ENCODE measurements at places on chromosomes 6 and 20. TPM values are rescaled to one million over a fixed set of nuclear protein-coding genes. Genes with fewer than 3 reads are reported as not detected.

C6orf15 gene
- polyA plus RNA-seq: not detected

ZKSCAN8 gene
- polyA plus RNA-seq: 3.5 TPM

GRCh38 chr20:44570367-44570766 lies 12.0 kb upstream of the PKIG start:
- DNase-seq: no peak

GRCh38 chr6:16803294-16804200 lies 42.3 kb upstream of the ATXN1 start:
- peak; percentile 95 for DNase-seq

HLA-DQA2 gene
- polyA plus RNA-seq: 10.0 TPM

DNA sequence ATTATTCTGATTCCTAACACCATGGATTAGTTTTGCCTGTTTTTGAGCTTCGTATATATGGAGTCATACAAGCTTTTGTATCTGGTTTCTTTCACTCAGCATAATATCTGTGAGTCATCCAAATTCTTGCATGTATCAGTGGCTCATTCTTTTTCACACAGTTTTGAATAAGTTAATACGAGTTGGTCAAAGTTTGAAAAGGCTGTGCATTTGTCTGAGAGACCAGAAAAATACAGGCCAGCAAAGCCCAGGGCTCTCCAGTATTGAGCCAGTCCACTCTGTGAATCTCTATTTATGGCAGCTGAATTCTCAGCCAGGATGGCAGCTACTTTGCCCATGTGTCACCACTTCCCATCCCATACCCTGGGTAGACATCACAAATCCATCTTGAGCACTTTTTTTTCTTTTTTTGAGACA lies 7.2 kb upstream of the CHMP4B start:
- no peak for DNase-seq

DNA sequence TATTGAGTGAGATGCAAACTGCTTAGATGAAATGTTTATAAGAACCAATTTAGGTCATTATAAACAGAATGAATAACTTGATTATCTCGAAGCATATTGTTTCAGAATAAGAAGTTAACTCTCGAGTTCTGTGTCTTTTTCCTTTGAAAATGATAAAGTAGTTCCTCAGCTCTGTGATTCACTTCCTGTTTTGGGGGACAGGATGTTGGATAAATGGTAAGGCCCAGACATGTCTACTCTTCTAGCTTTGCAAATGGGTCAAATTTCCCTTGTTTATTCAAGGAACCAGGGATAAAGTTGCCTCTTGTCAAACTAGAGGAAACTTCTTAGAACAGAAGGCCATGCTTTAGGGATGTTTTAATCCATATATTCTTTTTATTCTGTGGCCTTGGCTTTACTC lies 246.9 kb downstream of the SOX4 start:
- no peak for DNase-seq

DNA sequence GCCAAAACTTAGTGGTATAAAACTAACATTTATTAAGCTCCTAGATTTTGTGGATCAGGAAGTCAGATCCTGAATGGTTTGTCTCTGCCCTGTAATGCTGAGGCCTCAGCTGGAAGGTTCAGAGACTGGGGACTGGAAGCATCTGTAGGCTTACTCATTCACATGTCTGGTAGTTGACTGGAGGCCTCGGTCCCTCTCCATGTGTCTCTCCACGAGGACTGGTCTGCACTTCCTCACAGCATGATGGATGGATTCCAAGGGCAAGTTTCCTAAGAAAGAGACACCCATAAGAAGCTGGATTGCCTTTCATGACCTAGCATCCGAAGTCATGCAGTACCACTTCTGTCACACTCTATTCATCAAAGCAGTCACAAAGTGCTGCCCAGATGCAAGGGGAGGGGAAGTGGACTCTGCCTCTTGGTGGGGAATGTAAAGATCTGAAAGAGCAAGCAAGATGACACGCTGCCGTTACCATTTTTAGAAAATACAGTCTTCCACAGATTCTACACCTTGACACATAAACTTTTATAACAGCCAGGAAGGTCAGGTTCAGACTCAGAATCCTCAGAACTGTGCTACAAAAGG lies 17.2 kb upstream of the MDGA1 start:
- peak; percentile 36 for DNase-seq

DNA sequence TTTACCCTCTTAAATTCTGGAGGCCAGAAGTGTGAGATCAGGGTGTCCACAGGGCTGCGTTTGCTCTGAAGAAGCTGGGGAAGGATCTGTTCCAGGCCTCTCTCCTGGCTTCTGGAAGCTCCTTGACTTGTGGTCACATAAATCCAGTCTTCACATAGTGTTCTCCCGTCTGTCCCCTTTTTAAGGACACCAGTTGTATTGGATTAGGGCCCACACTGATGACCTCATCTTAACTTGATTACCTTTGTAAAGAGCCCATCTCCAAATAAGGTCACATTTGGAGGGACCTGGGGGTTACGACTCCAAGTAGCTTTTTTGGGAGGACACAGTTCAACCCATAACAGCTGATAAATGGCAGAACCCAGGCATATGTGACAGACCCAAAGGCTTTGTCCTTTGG lies 20.0 kb upstream of the WFDC2 start:
- DNase-seq: no peak

DNA sequence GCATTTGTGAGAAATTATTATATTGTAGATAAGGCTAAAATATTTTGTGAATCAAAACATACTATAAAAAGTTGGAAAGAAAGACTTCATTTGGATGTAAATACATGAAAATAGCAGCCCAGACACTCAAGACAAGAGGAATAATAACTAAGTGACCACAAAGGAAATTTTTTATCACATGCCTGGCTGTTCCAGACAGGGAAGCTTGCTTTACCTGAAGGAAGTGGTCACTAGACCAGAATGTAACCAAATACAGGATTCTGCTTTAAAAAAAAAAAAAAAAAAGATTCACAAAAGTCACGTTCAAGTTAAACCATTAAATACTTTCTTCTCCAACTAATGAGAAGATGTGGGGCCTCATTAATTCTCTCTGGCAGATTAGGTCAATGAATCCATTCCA lies 9.3 kb upstream of the HLA-DQB2 start:
- DNase-seq: no peak

DNA sequence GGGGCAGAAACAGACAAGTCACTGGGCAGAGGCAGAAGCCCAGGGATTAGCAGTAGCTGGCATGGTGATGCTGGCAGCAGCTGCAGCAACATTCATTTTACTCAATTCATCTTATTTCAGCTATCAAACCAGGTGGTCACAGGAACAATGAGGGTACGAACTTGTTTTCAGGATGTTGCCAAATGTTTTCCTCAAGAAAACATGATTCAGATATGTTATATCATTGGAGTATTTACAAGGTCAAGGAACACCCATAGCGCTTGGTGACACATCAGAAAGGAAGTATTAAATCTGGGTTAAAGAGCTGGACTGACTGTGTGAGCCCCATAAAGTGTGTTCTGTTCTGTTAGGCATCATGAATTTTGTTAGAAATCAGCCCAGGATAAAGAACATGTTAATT lies 456.9 kb upstream of the ID4 start:
- no peak for DNase-seq

GRCh38 chr6:39855356-39855995 lies 63.3 kb downstream of the DAAM2 start:
- DNase-seq: no peak

DNA sequence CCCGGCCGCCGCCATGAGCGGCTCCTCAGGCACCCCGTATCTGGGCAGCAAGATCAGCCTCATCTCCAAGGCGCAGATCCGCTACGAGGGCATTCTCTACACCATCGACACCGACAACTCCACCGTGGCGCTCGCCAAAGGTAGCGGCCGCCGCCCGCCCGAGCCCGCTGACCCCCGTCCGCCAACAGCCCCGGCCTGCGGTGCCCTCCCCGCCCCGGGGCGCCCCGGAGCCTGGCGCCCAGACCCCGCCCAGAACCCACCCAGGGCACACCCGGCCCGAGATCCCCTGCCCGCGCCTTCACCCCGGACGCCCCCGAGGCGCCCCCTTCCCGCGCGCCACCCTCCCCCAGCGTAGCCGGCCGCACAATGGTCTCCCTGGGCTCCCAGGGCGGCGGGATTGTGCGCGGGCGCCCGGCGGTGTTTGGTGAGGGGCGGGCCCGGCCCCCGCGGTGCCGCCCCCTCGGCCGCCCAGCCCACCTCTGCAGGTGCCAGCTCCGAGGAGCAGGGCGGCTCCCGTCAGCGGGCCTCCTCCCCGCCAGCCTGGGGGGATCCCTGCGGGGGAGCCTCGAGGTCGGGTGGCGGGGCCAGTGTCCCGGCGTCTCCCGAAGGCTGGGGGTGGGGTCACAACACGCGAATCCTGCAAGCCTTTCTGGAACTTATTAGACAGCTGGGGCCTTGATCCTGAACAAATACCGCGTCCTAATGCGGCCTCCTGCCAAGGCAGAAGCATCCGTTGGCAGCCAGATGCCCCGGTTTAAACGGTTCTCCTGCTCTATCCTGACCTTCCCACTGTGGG lies 577 bp downstream of the LSM14B start:
- peak; percentile 65 for DNase-seq

RNF144B gene
- polyA plus RNA-seq: 9.4 TPM

C20orf202 gene
- 0.73 TPM for polyA plus RNA-seq

DNA sequence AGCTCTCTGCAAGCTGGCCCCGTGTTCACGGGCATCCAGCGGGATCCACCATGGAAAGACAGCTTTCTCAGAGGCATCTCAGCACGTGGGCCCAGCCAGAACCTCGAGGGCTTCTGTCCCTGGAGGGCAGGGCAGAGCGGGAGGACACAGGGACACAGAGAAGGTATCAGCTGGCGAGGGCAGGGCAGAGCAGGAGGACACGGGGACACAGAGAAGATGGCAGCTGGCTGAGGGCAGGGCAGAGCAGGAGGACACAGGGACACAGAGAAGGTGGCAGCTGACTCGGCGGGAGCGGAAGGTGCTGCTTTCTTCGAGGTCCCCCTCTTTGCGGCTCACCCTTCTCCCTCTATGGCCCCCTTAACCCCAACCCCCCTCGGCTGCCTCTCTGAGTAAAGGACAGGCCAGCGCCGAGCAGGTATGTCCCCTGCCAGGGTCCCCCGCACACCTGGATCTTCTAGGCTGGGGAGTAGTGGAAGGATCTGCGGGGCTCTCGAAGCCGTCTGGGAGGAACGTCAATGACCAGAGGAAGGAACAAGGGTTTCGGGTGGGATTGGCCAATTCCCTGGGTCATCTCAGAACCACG lies 28.9 kb upstream of the BHLHE23 start:
- DNase-seq: no peak

All from kidney (tissue), 22 donors.